ELR (cell line): ENCODE measurements at places on chromosomes 12 and 14.

DNA sequence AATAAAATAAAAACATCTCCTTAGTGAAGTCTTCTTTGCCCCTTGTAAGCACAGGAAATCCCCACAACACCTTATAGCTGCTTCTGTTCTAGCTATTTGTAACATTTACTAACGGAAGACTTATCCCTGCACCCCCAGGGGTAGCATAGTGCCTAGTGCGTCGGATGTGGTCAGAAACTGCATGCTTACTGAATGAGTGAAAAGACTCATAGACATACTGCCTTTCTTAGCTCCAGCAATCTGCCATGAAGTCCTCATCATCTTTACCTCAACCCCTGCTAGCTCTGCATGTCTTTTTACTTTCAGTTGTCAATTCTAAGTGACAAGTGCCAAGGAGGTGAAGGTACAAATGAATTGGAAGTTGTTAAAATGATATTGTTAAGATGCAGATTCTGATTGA is 12.9 kb downstream of the RIOX1 start:
- peak; percentile 79 for DNase-seq

DNA sequence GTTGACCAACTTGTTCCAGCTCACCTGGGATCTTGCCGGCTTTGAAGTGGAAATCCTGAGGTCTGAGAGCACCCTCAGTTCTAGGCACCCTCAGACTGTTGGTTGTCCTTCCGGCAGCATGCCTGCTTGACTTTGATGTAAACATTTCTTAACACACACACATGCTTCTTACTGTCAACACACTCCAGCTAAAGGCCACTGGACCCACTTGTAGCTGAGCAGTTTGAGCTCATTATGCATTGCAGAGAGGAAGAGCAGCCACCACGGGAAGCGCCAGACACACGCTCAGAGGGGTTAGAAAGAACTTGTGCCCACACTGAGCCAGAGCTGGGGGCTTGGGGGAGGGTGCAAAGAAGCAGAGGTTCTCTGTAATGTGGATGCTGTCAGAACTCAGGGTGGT is 55.8 kb downstream of the TNFAIP2 start:
- no peak for DNase-seq

DNA sequence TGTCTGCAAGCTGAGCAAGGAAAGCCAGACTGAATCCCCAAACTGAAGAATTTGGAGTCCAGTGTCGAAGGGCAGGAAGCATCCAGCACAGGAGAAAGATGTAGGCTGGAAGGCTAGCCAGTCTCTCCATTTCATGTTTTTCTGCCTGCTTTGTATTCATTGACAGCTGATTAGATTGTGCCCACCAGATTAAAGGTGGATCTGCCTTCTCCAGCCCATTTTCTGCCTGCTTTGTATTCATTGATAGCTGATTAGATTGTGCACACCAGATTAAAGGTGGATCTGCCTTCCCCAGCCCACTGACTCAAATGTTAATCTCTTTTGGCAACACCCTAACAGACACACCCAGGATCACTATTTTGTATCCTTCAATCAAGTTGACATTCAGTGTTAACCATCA is 85.3 kb downstream of the PLBD1 start:
- no peak for DNase-seq

DNA sequence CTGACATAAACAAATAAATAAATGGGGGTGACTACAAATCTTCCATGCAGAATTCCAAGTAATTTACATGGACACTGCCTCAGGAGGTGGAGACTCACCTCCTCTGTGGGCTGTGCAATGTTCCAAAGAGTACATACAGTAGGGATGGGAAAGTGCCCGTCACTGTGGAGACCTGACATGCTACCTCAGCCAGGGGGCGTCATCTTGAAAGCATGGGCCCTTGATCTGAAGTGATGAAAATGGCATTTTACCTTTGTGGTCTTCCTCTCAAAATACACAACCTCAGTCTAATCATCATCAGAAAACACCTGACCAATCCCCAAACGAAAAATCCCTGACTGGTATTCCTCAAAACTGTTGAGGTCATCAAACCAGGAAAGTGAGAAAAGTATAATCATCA is 48.4 kb downstream of the ANAPC7 start:
- DNase-seq: peak; percentile 53

GRCh38 chr12:51326698-51327439 is 2.9 kb upstream of the BIN2 start:
- DNase-seq: peak; percentile 56

GRCh38 chr14:92637228-92637627 is 111.2 kb downstream of the LGMN start:
- no peak for DNase-seq

- no peak for DNase-seq
Observed at GRCh38 chr12:54054742-54055194, 1.1 kb downstream of the HOXC4 start.

DNA sequence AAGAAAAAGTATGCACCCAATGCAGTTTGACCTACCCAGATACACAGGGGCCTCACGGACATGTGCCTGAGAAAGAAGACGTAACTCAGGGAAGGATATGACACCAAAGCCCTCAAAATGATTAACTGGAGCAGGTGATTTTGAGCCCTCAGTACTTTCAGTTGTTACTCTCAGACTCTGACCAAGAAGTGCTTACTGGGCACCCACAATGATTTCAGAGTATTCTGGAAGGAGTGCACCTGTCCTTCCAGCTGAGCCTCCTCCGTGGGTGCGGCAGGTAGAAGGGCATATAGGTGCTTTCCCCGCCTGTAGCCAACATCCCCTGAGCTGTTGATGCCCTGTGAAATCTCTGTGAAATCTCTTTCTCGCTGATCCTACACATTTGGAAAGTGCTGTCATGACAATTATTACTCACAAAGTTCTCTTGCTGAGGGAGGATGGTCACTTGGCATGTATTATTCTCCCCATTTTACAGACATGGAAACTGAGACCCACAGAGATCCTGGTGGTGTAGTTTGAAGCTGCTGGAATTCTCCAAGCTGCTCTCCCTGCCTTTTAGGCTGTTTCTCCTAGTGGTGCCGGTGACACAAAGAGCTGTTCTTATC is 154.3 kb upstream of the CCND2 start:
- DNase-seq: no peak

GRCh38 chr12:116934908-116935705 is 24.4 kb downstream of the FBXW8 start:
- no peak for DNase-seq

DNA sequence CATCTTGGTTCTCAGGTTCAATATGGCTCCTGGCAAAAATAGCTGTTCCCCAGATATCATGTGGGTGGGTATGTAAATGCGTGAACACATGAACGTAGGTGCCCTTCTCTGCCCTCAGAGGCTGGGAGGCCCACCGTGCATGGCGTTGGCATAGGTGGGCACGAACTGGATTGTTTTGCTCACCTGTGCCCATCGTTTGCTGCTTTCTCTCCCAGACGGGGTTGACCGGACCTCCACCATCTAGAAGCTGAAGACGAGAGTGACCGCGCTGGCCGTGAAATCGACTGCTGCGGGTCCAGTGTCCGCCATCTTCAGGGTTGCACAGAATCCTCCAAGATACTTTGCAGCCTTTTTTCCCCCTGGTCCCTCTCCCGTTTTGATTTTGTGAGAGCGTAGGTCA is 113.9 kb downstream of the GCH1 start:
- DNase-seq: no peak

DNA sequence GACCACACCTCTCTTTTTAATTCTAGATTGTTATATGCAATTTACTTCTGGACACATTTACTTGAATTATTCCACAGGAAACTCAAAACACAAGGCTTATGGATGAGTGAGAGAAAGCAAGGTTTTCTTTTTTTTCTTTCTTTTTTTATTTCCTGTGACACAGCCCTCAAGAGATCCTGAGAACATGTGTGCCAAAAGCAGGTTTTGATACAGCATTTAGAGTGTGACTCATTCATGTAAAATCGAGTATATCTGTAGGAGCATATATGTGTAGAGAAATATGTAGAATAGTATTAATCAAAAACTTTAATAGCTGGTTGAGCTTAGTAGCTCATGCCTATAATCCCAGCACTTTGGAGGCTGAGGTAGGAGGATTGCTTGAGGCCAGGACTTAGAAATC is 4.4 kb upstream of the MAX start:
- peak; percentile 13 for DNase-seq

- no peak for DNase-seq
Observed at GRCh38 chr12:114726092-114726710, 42.2 kb upstream of the TBX3 start.

- no peak for DNase-seq
Observed at GRCh38 chr12:101850199-101850598, 19.4 kb upstream of the GNPTAB start.

DNA sequence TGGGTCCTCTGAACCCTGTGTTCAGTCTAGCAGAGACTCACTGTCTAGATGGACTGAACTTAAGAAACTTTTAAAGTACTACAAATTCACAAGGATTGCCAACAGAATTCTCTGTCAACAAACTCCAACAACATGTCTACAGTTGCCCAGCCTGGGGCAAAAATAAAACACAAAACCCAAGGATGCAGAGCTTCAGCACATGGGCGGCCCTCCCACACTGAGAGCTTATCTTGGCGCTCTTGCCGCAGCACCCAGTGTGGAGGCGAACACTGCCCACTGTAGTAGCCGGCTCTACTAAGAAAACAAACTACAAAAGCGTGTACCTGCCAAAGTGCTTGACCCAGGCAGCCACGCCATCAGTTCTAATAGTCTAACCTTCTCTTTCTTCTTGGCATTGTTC is 66.7 kb downstream of the PTPN21 start:
- no peak for DNase-seq

DNA sequence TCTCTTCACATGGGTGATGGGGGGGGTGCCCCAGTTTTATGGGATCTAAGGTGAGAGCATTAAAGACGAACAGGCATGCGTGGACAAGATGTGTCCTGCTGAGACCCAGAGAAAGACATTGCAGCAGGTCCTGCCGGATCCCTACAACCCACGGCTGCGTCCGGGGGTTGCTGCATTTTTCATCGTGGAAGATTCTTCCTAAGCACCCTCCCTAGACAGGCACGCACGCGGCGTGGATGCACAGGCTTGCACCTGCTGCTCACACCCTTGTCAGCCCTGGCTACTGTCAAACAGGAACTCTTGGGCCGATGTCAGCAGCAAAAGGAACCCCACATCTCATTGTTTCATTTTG is 280.6 kb upstream of the RTL1 start:
- DNase-seq: no peak

DNA sequence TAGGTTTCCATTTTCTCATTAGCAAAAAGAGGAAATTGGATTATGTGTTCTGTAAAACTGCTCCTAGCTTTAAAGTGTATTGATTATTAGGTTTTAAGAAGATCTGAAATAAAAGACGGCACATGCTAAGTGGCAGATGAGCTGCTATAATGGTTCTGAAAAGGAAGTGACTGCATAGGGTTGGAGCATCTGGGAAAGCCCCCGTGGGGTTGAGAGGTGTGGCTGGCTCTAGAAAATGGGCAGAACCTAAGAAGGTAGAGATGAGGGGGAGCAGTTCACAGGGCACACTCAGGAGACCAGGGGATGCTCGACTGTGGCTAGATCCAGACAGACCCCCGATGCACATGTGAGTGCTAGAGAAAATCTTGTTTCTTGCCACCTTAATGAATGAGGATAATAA is 1.9 kb downstream of the IFNG-AS1 start:
- no peak for DNase-seq

GRCh38 chr14:38723959-38724358 is 379.1 kb downstream of the SEC23A start:
- no peak for DNase-seq

DNA sequence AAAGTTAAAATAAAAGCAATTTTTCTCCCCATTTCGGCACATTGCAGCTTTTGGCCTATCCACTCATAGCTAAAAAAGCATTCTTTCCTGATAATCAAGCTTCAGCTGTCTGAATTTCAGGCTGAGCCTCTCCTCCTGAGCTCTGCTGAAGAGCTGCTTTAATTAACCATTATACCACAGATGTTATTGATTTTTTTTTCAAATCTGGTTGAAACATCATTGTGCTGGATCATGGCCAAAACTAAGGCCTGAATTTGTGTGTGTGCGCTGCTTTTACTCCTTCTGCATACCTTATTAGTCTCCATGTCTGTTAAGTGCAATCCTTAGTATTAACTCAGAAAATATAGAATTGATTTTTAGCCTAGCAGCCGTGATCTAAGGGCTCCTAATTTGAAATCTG is 52.3 kb downstream of the MBIP start:
- DNase-seq: no peak

GRCh38 chr14:70162358-70162757 is 26.4 kb downstream of the SLC8A3 start:
- DNase-seq: no peak

DNA sequence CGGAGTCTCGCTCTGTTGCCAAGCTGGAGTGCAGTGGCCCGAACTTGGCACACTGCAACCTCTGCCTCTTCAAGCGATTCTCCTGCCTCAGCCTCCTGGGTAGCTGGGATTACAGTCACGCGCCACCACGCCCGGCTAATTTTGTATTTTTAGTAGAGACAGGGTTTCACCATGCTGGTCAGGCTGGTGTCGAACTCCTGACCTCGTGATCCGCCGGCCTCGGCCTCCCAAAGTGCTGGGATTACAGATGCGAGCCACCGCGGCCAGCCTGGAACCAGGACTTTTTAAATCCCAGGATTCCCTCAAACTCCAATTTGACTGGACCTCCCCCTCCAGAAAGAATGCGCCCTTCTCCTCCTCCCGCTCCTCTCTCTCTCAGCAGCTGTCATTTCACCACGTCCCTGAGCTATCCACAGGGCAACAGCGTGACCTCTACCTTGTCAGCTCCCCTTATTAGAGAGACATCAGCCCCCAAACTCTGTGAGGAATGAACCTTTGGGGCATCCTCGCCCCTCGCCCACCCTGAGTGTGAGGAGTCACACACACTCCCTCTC is 2.0 kb downstream of the ESYT1 start:
- DNase-seq: no peak

DNA sequence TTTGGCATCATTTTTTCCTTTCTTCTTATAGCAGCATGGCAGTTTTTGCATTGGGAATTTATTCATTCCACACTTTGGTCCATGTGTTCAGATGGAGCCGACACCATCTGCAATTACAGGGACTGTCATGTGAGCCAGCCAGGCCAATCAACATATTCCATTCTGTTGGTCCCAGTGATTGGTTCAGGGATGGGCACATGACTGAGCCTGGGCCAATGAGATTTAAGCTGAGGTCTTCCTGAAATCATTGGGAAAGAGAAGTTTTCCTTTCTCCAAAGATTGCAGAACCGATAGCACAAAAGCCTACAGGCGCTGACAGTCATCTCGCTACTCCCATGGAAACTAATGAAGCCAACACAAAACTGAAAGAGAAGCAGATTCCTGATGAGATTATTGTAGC is 841.5 kb upstream of the TMEM132C start:
- no peak for DNase-seq

DNA sequence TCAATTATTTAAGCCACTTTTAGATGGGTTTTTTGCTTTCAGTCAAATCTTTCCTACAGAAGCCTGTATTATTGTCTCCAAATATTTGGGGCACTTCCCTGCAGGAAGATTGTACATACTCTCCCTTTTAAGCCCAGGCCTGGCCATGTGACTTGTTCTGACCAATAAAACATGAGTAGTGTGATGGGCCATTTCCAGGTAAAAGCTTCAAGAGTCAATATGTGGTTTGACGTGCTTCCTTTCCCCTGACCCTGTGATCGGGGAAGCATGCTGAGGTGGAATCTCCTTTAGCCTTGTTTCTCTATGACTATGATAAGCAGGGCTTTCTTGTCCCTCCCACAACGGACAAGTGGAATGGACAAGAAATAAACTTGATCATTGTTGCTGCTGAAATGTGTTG is 14.2 kb upstream of the NIN start:
- DNase-seq: no peak

GRCh38 chr12:90280033-90280432 is 571.4 kb upstream of the ATP2B1 start:
- DNase-seq: peak; percentile 80
